ENCODE measurements at places on chromosomes 5 and 9.

GRCh38 chr5:129400395-129400983 is 59.6 kb upstream of the ADAMTS19 start:
- no peak for DNase-seq

DNA sequence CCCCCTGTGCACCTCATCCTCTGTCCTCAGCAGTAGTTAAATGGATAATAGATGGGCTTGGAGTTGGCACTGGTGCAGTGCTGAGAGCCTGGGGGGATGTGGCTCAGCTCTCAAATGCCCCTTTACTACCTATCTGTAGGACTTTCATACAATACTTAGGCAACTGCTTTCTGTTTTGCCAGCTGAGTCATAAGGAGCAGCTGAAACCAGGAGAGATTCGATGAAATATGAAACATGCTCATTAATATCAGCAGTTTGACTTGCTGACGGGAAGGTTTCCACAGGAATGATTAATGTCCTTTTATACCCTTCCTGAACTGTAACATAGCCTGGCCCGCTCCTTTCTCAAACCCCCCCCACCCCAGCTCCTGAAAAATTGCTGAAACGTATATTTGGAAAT is 142.6 kb downstream of the SAXO1 start:
- no peak for DNase-seq

GRCh38 chr9:103999375-104000062 is 94.6 kb upstream of the SMC2 start:
- no peak for DNase-seq

GRCh38 chr9:71582347-71582746 is 186.0 kb downstream of the CEMIP2 start:
- DNase-seq, result no peak

DNA sequence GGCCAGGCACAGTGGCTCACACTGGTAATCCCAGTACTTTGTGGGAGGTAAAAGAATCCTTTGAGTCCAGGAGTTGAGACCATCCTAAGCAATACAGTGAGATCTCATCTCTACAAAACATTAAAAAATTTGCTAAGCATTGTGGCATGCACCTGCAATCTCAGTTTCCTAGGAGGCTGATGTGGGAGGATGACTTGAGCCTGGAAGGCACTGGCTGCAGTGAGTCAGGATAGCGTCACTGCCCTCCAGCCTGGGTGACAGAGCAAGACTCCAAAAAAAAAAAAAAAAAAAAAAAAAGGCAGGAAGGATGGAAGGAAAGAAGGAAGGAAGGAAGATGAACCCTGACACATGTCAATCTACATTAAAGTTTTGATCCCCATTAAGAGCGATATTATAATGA is 1452.2 kb upstream of the ACO1 start:
- no peak for DNase-seq

GRCh38 chr9:114856215-114856941 is 50.5 kb upstream of the TNFSF15 start:
- DNase-seq, result no peak

GRCh38 chr5:141484310-141484640 is 555 bp upstream of the PCDHGC4 start:
- DNase-seq, result no peak

GRCh38 chr5:95162231-95162992 is 122.5 kb downstream of the MCTP1 start:
- DNase-seq, result no peak

DNA sequence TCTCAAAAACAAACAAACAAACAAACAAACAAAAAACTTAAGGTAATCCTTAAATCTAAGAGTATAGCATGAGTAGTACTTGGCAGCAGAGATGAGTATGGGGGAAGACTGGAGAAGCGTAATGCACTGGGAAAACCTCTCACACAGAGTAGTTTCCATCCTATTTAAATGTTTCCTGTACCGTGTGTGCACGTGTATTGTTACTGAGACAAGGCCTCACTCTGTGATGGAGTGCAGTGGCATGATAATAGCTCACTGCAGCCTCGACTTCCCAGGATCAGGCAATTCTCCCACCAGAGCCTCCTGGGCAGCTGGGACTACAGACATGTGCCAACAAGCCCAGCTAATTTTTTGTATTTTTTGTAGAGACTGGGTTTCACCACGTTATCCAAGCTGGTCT is 2.9 kb downstream of the UIMC1 start:
- no peak for DNase-seq

- DNase-seq, result no peak
Observed at GRCh38 chr9:115198001-115198400, 80.0 kb upstream of the TNC start.

GRCh38 chr5:96293966-96294883 is 138.8 kb downstream of the PCSK1 start:
- DNase-seq, result no peak

DNA sequence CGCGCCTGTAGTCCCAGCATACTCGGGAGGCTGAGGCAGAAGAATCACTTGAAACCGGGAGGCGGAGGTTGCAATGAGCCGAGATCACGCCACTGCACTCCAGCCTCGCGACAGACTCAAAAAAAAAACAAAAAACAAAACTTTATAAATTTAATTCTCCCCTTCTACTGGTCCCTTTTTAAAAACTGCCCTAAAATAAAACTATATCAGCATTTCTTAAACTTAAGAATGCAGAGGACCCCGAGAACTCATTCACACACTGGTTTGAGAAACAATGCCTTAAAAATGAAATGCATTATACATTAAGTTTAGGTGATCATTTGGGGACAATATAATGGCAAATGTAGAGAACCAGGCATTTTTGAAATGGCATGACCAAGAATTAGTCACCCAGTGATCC is 2.3 kb downstream of the C5orf15 start:
- DNase-seq, result no peak

DNA sequence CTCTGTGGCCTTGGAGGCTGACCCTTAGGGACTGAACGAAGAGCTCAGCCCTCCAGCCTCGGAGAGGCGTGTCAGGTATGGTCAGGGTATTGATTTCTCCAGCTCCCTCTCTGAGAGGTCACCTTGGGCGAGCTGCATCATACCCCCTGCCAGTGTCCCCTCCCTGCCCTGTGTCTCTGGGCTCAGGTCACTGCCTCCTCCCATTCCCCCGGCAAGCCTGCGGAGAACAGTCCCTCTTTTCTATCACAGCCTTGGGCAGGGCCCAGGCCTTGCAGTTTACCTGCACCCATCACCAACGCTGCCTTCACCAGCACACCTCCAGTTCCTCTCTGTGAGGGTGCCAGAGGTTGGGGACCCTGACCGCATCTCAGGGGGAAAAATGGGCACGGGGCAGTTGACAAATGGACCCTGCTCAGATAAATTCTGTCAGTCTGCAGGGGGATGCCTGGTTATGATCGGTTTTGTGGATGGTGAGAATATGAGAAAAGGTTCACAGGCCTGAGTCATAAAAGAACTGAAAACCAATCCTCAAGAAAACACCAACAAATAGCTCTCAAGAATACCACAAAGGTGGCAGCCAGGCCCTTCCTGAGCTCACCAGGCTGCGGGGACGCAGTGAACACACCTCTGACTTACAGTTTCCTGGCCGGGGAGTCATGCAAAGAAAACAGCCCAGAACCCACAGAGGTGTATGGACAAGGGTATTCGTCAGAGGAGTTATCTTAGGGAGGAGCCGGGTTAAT is 24.7 kb upstream of the RXRA start:
- peak; percentile 20 for DNase-seq

DNA sequence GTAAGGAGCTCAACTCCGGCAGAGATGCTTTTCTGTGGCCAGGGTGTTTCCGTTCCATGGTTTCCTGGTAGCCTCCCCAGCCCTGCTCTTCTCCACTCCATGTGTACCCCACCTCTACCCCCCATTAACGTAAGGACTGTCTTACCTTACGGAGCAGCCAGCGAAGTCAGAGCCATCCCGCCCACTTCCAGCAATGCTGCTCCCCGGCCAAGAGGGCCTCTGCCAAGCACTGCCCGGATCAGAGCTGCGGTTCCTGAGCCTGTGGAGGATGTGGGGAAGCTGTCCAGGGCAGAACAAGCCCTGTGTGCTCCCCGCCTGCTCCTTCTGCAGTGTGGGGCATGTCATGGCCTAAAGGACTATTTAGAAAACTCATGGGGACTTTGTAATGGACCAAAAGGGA is 261.2 kb downstream of the GADD45G start:
- no peak for DNase-seq

DNA sequence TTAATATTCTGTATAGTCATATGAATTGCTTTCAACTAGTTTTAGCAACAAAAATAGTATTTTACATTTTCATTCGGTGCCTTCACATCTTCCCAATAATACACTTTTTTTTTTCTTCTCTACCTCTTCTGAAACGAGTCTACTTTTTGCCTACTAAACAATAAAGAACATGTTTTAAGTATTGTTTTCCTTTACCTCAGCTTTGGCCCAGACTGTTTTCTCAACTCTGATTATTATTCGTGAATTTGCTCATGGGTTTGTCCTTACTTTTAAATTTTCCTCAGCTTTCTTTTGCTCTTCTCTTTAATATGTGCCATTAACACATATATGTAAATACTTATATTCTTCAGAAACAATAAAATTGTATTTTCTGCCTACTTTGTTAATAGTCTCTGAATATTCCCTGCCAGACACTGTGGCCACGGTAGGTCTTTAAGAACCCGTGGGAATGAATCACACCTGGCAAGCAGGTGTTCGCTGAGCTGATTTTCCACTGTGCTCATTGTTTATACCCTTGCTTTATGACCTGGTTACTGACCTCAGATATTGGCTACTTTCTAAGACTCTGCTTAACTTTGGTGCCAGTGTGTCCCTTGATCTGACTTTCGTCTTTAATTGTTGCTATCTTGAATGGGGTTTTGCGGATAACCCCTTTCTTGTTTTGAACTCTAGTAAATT is 49.1 kb downstream of the FAM170A start:
- DNase-seq, result no peak

- DNase-seq, result no peak
Observed at GRCh38 chr5:123120197-123120596, 31.2 kb downstream of the PRDM6 start.

- DNase-seq, result no peak
Observed at GRCh38 chr9:68562461-68562860, 21.8 kb upstream of the TMEM252 start.

GRCh38 chr5:83104021-83104420 is 26.7 kb downstream of the XRCC4 start:
- no peak for DNase-seq

DNA sequence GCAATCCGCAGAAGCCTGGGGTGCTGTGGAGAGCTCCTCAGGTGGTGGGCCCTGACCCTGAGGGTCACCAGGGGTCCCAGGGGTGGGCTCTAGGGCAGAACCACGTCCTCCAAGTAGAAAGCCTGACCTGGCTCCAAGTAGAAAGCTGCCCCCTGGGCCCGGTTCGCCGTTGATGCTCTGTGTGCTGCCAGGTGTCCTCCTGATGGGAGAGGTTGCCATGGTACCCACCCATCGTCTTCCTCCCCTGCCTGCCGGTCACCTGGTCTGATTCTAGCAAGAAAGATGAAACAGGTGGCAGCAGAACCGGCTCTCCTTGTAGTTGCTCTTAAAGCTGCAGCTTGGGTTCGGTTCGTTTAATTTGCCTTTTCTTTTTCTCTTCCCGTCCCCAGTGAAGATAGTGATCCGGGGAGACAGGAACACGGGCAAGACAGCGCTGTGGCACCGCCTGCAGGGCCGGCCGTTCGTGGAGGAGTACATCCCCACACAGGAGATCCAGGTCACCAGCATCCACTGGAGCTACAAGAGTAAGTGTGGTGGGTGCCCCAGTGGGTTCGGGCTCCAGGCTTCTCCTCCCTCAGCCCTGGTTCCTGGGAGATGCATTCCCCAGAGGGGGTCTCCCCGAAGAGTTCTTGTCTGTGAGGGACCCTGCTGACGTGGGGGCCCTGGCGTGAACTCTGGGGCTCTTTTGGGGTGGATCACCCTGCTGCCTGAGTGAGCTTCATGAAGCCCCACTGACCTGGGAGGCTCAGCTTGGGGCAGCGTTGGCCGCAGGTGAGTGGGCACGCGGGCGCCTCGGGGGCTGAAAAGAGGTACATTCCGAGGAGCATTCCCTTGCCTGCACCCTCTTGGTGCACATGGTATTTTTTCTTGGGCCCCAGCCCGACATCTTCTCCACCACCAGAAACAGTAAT is 15.6 kb downstream of the RABL6 start:
- no peak for DNase-seq

GRCh38 chr9:115115924-115116323 is 2.0 kb downstream of the TNC start:
- DNase-seq, result no peak

- DNase-seq, result no peak
Observed at GRCh38 chr5:159094745-159095144, 5.0 kb downstream of the EBF1 start.

- no peak for DNase-seq
Observed at GRCh38 chr9:72527801-72528195, 6.4 kb downstream of the TMC1 start.

GRCh38 chr5:53327811-53328334 is 152.6 kb upstream of the FST start:
- DNase-seq, result no peak

- DNase-seq, result peak; percentile 26
Observed at GRCh38 chr5:42756606-42757601, at the start of gene CCDC152. CCDC152 (plus strand) TSS chr5:42756818; CDS start chr5:42759122, 2,304 bp downstream.

GRCh38 chr5:1413611-1414241 is 31.5 kb downstream of the SLC6A3 start:
- no peak for DNase-seq

GRCh38 chr9:123846966-123847365 is 83.0 kb downstream of the DENND1A start:
- DNase-seq, result no peak

- DNase-seq, result no peak
Observed at GRCh38 chr5:38426490-38426889, 130.0 kb downstream of the LIFR start.

DNA sequence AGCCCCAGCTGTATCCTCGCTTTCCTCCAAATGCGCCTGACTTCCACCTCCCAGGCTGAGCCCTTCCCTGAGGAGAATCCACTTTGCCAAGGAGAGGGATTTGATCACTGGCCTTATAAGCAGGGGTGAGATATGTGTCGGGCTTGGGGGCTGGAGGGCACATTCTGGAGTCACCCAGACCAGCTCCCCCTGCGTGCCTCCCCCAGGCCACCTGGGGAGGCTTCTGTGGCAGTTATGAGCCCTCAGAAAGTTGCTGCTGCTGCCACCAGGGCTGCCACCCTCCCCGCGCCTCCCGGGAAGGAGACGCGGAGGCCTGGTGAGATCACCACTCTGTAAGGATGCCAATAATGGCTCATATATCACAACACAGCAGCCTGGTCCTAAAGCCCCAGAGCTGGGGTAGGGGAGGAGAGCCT is 211.5 kb downstream of the PAPPA start:
- no peak for DNase-seq

DNA sequence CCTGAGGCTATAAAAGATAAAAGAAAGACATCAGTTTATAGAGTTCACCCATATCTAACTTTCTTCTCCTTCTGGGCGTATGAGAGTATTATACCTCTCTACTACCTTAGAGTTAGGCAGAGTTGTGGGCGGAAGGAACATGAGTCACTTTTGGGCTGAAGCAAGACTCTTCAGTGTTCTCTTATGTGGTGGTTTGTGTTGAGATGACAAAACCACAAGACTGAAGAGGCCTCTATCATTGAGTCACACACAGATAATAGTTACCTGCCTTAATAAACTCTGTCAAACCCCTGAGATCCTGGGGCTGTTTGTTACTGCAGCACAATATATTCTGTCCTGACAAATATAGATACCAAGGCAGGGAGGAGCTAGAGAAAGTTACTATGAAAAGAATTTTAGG is 184.2 kb downstream of the EFNA5 start:
- DNase-seq, result peak; percentile 47

- no peak for DNase-seq
Observed at GRCh38 chr9:107700847-107701246, 211.3 kb upstream of the KLF4 start.
